Fibroblast of villous mesenchyme (primary cell): ENCODE measurements at places on chromosomes 3 and 15. TPM values are rescaled to one million over a fixed set of nuclear protein-coding genes. Genes with fewer than 3 reads are reported as not detected.

DNA sequence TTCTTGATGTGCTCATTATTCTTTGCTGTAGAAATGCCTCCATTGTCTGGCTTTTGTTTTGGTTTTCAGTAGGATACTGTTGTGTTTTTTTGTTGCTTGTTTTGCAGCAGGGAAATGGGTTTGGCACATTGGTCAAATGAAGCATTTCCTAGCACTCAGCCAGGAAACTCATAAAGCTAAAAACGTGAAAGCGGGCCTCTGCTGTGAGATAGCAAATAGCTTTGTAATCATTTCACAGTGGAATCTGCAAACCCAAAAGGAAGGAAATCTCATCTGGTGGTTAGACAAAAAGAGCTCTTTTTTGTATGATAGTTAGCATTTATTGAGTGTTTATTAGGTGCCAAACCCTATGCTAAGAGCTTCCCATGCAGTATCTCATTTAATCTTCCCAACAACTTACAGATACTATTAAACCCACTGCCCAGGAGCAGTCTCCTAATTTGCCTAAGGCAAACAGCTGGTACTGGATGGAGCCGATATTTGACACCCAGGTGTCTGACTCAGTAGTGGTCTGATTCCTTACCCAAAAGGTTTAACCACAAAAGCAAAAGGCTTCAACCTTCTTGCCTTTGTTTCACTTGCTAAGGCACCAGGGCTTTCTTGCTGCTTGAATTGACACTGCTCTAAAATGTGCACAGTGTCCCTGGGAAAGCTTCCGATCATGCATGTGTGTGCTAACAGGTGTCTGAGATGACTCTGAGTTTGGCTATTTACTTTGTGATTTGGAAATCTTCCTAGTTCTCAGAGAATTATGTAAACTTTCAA is 527.9 kb upstream of the MDFIC2 start:
- DNase-seq: peak; percentile 55

DNA sequence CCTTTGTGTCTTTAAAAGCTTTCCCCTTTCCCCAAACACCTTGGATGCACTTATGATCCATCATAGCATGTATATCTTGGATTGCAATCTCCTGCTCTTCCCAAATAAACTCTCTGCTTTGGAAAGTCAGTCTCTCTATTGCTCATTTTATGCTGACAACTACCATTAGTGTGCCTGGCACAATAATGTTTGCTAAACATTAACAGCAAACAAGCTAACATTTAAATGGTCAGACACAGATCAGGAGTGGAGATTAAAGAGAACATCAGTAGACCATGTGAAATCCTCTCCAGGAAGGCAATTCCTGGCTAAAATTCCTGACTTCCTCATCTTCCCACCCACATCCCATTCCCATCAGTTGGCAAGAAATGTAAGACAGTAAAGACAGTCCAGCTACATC is 44.3 kb upstream of the EIF1B start:
- no peak for DNase-seq

- DNase-seq: peak; percentile 44
Measured at GRCh38 chr3:125300416-125300815, 74.7 kb downstream of the ZNF148 start.

DNA sequence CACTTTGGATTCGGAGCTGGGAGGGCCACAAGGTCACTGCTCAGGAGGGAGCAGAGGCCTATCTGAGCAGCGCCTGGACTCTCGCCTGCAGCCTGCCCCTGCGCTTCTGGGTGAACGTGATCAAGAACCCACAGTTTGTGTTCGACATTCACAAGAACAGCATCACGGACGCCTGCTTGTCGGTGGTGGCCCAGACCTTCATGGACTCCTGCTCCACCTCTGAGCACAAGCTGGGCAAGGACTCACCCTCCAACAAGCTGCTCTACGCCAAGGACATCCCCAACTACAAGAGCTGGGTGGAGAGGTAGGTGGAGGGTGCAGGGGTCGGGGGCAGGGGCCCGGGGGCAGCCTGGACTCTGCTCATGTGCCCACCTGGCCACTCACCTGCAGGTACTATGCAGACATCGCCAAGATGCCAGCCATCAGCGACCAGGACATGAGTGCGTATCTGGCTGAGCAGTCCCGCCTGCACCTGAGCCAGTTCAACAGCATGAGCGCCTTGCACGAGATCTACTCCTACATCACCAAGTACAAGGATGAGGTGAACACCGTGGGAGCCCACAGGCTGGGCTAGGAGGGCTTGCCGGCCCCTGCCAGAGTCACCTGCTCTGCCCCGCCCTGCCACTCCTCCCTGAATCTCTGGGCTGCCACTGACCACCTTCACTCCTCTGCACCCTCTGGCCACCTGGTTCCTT is 49.5 kb downstream of the PLXNA1 start:
- no peak for DNase-seq

- DNase-seq: no peak
Measured at GRCh38 chr3:102577082-102577789, 142.4 kb downstream of the ZPLD1 start.

DNA sequence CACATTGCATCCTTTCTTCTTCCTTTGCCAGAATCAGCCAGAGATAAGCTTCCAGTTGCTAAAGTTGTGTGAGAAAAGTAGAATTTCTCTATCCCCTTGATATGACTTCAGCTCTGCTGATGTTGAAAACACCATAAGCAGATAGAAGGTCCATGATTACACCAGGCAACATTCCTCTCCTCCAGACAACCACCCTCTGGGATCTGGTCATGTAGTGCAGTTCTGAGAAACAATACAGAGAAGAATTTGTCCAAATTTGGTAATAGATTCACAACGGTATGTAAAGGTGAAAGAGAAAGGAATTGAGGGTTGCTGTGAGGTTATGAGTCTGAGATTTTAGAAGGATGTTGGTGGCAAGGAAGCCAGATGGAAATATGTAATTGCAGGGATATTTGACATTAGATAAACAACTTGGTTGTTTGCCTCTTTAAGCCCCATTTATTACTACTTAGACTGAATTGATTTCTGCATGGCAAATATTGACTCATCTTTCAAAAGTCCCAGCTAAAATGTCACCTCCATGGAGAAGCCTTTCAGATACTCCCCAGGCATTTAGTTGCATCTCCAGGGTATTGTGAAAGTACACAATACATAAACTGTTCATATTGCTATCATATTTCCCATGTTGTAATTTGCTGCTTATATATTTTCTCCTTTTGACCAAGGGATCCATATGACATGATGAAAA is 134.9 kb downstream of the GAP43 start:
- DNase-seq: no peak

DNA sequence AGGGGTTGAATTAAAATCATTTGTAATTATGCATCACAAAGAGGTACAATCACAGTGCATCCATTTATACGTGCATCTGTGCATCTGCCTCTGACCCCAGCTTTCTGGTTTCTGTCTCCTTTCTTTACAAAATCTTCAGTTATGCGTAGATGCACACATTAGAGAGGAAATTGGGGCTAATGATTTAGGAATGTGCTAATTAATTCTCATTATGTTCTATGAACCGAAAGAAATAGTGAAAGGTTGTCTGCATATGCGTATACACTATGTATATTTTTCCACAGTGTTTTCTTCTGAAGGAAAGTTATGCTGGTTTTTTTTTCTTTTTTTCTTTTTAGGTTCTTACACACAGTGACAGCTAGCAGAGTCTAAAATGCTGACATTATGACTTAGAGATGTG is 71.6 kb downstream of the SAMMSON start:
- no peak for DNase-seq

- DNase-seq: no peak
Measured at GRCh38 chr3:9408546-9408945, 11.1 kb downstream of the SETD5 start.

DNA sequence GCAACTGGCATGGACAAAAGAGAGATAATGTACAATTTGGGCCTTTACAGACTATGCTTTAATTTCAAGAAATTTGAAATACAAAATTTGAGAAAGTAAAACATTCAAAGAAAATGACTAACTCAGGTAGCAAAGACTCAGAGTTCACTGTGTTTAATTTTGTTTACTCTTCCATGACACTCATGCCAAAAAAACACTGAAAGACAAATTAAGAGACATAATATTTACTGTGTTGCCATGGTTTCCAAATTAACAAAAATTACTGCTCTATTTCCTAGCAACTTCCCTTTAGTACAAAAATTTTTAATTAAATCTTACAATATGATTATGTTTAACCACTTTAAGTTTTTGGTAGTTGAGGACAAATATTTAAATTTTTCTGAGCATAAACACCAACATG is 29.6 kb downstream of the LRRFIP2 start:
- peak; percentile 11 for DNase-seq

DNA sequence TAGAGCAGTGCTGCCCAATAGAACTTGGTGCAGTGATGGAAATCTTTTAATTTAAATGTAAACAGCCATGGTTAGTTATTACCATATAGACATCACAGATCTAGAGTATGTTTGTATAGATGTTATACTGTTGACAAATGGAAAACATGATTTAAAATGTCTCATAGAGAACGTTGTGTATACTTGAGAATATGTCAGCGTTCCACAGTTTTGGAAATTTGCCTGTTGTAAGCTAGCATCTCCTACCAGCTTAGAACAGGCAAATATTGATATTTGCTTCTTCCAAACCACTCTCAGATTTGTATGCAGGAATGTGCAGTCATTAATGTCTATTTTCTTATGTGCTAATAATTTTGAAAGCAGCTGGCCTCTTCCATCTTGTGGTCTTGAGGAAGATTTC is 8.4 kb upstream of the LXN start:
- no peak for DNase-seq

GRCh38 chr3:30578986-30579579 is 27.3 kb upstream of the TGFBR2 start:
- peak; percentile 51 for DNase-seq

- peak; percentile 59 for DNase-seq
Measured at GRCh38 chr3:65604863-65605526, 433.7 kb downstream of the MAGI1 start.

- no peak for DNase-seq
Measured at GRCh38 chr15:100476805-100477204, 51.9 kb downstream of the CERS3 start.

DNA sequence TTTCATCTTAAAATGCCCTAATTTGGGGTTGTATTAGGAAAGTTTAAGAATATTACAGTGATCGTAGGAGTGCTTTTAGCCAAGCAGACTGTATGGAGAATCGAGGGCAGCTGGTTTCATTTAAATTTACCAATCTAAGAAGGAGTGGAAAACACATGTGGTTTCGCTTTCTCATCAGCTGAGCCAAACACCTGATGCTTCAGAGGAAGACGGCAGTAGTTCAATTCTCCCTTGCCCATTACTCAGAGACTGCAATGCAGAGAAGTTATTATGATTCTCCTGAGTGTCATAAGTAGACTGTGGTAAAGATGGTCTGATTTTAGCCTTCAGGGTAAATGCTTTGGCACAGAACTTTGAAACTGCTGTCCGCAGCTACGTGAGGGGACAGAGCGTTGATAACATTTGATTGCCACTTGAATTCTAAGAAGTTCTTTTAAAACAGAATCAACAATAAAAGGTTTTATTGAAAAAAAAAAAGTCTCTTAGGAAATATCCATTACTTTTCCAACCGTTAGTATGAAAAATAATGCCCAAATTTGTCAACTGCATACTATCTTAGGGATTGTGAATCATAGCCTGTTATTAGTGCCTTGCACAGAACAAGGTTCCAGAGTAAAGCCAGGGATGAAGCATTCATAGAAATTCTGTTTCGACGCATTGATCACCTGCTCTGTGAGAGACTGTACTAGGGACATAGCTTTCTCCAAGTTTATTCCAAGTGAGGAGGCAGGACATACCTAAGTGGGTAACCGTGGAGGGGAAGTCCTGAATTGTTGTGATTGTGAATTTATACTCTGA is 25.6 kb downstream of the LYSMD4 start:
- peak; percentile 67 for DNase-seq

- no peak for DNase-seq
Measured at GRCh38 chr3:13020159-13020750, 53.0 kb downstream of the IQSEC1 start.

- DNase-seq: no peak
Measured at GRCh38 chr15:85558848-85559247, 178.4 kb downstream of the AKAP13 start.

DNA sequence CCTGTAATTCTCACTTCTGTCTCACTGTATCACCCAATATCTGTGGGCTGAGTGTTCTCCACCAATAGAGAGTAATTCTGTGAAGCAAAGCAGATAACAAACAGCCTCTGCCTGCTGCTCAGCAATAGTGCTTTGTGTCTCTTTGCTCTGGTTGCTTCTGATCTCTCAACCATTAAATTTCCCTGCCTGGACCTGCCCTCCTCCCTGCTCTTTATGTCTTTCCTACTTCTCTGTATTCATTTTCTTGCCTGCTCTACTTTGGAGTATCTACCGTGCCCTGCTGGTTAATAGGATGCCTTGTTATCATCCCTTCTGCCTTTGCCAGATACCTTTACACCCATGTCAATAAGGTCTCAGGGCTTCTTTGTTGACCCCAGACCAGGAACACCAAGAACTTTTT is 102.9 kb upstream of the CGNL1 start:
- no peak for DNase-seq

GRCh38 chr15:27235681-27236080 is 264.7 kb downstream of the GABRG3 start:
- DNase-seq: no peak

DNA sequence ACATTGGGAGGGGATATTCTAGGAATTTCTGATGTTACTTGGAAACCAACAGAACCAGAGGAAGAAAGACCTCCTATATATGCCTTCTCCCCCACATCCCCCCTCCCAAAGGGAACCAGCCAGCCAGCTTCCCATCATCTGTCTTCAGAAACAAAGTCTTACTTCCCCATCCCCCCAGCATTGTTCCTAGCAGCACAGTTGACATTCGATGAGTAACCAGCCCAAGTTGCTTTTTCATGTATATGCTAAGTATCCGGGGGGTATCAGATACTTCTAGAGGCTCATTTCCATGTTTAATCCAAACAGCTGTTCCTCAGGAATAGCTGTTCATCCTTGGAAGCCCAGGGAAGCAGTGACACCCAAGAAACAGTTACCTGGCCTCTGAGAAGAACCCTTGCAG is 16.0 kb downstream of the RMDN3 start:
- DNase-seq: no peak

DNA sequence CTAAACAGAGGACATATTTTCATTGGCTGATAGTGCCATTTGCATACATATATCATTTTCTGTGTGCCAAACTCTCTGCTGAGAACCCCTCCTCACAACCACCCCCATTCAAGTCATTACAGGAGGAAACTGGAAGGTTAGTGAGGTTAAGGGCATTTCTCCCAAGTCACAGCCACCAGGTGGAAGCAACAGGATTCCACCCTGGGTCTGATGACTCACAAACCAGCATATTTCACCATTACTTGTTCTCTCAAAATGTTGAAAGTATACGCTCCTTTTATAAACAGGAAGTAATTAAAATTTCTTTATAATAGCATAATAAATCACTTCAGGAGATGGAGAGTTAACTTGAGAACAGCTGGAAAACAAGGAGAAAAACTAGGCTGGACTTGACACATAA is 398.6 kb upstream of the WNT5A start:
- peak; percentile 85 for DNase-seq

- DNase-seq: no peak
Measured at GRCh38 chr3:129312671-129313414, 34.2 kb downstream of the HMCES start.

GPR62 gene
- total RNA-seq: under 0.01 TPM in 1 of 2 replicates, not detected in the other

FES gene
- 17.3 and 26.1 TPM in 2 replicates for total RNA-seq

SERPINI1 gene
- 2.2 and 2.6 TPM in 2 replicates for total RNA-seq

ADGRG7 gene
- total RNA-seq: not detected in 2 replicates

SYNPR gene
- not detected in 2 replicates for total RNA-seq

IL12A gene
- total RNA-seq: 0.64 and 2.2 TPM in 2 replicates

LMCD1 gene
- 95.0 and 170 TPM in 2 replicates for total RNA-seq
